Fibroblast of villous mesenchyme (primary cell): ENCODE measurements at places on chromosomes 3 and 15.

DNA sequence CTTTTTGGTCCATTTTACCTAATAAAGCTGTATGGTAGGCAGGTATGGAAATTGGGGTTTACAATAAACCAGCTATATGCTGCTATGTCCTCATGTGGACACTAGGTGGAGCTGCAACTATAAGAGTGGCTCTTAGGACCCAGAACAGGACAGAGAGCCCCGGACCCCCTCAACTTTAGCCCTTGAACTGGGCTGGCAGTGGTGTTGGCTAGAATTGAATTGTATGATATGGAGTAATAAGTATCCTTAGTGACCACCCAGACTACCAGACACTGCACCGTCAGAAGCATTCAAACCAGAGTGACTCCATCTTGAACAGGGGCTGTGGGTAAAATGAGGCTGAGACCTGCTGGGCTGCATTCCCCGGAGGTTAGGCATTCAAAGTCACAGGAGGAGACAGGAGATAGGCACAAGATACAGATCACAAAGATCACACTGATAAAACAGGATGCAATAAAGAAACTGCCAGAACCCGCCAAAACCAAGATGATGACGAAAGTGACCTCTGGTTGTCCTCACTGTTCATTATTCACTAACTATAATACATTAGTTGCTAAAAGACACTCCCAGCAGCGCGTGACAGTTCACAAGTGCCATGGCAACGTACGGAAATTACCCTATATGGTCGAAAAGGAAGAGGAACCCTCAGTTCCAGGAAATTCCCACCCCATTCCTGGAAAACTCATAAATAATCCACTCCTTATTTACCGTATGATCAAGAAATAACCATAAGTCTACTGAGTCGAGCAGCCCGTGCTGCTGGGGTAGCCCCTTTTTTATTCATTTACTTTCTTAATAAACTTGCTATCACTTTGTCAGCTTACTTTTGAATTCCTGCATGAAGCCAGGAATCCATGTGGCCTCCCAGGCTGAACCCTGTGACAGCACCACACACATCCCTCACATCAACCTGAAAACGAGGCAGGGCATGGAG, 68.7 kb upstream of the BLM start:
- peak; percentile 86 for DNase-seq

- peak; percentile 47 for DNase-seq
Observed at GRCh38 chr15:68151277-68151676, 53.9 kb downstream of the CALML4 start.

GRCh38 chr15:67999320-68000100, 54.6 kb upstream of the PIAS1 start:
- no peak for DNase-seq

GRCh38 chr3:123067689-123068600, 1.1 kb downstream of the PDIA5 start:
- peak; percentile 57 for DNase-seq

DNA sequence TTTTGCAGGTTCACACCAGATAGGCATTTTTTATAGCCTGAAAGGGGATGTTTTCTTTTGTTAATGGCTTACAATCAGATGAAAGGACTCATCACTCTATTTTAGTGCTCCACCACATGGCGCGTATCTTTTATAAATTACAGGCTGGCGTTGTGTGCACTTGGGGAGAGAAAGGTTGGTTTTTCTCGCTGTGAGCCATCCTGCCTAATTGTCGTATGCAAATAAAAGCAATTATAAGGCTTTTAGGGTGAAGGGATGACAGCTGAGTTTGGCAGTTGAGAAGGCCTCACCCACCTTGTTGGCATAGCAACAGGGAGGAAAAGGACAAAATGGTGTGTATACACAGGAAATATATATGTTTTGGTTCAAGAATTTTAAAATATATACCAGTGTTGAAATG, 268.0 kb downstream of the NR2F2 start:
- no peak for DNase-seq

DNA sequence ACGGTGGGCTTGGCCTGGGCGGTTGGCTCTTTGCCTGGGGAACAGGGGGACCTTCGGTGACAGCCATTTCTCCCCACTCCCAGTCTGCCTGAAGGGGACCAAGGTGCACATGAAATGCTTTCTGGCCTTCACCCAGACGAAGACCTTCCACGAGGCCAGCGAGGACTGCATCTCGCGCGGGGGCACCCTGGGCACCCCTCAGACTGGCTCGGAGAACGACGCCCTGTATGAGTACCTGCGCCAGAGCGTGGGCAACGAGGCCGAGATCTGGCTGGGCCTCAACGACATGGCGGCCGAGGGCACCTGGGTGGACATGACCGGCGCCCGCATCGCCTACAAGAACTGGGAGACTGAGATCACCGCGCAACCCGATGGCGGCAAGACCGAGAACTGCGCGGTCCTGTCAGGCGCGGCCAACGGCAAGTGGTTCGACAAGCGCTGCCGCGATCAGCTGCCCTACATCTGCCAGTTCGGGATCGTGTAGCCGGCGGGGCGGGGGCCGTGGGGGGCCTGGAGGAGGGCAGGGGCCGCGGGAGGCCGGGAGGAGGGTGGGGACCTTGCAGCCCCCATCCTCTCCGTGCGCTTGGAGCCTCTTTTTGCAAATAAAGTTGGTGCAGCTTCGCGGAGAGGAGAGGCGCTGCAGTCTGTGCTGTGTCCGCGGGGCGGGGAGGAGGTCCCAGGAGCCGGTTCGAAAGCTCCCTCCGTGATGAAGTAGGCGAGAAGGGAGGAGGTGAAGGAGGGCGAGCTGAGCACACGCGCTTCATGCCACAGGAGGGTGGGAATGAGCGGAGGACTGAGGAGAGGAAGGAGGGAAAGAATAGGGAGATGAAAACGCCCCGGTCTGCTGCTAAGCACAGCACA, 9.6 kb downstream of the CLEC3B start:
- peak; percentile 35 for DNase-seq

DNA sequence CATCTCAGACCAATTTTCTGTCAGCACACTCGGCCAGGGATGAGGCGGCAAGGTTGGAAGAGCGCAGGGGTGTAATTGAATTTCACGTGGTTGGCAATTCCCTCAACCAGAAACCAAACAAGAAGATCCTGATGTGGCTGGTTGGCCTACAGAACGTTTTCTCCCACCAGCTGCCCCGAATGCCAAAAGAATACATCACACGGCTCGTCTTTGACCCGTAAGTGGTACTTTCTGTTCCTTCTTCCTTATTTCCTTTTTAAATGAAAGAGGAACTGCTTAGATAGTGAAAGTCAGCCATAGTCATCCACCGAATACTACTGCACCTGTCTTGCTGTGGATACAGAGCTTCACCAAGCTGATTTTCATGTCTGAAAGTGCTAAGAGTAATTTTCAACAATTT, 60.1 kb downstream of the SGO1 start:
- no peak for DNase-seq

DNA sequence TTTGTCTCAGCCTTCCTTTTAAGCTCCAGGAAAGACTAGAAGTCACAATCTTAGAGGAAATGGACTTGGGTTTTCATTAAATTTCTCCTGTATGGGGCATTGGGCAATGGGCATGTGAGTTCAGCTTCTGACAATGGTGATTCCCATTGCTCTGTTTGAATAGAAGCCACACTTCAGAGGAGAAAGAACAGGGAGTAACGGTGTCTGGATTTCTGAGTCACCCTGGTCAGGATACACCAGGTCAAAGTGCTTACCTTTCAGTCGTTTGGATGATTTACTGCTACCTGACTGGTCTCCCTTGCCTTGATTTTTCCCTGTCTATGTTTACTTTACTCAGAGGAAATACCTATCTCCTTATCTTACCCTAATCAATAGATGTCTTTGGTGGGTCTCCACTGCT, 111.7 kb upstream of the VEPH1 start:
- DNase-seq = no peak

- no peak for DNase-seq
Observed at GRCh38 chr3:47479826-47480160, 4.1 kb upstream of the SCAP start.

DNA sequence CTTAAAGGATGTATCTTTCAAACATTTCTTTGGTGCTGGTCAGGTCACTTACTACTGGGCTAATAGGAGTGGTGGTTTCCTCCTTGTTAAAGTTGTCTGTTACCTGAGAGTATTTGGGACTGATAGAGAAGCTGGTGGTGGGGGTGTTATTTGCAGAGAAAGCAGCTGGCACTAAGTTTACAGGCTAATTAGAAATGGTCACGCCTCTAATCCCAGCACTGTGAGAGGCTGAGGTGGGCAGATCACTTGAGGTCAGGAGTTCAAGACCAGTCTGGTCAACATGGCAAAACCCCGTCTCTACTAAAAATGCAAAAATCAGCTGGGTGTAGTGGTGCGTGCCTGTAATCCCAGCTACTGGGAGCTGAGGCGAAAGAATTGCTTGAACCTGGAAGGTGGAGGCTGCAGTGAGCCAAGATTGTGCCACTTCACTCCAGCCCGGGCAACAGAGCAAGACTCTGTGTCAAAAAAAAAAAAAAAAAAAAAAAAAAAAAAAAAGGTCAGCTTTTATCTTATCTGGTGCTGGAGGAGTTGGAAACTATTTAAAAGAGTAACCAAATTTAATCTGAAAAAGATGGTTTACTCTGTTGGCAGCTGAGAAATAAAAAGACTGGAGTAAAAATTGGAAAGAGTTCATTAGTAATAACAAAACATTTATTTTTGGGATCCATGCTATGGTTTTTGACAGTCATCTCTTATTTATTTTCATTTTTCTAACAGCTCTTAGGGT, 332.6 kb downstream of the PTPRG start:
- no peak for DNase-seq

- DNase-seq = no peak
Observed at GRCh38 chr15:41502795-41503668, 9.4 kb downstream of the ITPKA start.

DNA sequence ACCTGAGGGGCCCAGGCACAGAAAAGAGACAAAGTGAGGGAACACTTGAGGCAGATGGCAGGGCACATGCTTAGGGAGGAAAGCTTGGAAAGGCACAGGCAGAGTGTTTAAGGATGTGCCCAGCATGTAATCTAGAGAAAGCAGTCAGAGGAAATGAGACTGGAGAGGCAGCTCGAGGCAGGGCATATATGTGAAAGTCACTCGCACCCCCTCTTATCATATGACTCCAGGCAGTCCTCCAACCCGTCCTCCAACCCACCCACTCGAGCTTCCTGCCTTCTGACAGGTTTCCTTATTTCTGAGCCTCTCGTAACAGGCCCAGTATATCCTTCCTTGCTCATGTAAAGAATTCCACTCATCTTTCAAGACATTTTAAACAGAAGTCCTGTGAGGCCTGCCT, 294.0 kb downstream of the SOX2 start:
- DNase-seq = no peak

- DNase-seq = peak; percentile 53
Observed at GRCh38 chr15:55703873-55704301, 39.1 kb downstream of the PRTG start.

DNA sequence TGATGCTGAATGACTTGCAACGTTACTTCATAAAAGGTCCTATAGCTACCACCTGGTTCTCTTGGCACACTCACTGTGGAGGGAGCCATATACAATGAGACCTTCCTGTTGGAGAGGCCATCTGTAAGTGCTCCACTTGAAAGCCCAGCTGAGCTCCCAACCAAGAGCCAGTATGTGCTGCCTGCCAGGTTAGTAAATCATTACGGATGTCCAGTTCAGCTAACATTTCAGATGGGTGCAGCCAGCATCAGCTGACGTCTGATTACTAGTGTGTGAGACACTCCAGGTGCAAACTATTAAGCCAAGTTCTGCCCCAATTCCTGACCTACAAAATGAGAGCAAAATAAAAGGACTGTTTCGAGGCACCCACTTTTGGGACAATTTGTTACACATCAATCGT, 274.4 kb upstream of the ROBO2 start:
- no peak for DNase-seq

DNA sequence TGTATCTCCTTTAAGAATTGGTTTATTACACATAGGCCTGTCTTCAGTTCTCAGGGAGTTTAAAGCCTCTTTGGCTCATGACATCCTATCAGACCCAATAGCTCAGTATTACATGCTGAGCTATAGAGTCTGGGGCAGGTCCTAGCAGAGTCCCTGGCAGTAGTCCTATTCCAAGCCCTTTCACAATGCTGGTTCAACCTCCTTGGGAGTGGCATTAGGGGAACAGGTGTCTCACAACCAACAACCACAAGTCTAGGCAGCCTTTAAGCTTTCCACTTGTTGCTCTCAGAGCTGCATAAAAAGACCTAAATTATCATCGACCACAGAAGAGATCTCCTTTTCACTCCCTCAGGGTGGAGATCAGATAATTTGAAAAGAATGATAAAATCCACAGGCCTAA, 22.8 kb upstream of the C2CD4B start:
- DNase-seq = no peak

- no peak for DNase-seq
Observed at GRCh38 chr3:119542168-119542767, 17.1 kb downstream of the CD80 start.

DNA sequence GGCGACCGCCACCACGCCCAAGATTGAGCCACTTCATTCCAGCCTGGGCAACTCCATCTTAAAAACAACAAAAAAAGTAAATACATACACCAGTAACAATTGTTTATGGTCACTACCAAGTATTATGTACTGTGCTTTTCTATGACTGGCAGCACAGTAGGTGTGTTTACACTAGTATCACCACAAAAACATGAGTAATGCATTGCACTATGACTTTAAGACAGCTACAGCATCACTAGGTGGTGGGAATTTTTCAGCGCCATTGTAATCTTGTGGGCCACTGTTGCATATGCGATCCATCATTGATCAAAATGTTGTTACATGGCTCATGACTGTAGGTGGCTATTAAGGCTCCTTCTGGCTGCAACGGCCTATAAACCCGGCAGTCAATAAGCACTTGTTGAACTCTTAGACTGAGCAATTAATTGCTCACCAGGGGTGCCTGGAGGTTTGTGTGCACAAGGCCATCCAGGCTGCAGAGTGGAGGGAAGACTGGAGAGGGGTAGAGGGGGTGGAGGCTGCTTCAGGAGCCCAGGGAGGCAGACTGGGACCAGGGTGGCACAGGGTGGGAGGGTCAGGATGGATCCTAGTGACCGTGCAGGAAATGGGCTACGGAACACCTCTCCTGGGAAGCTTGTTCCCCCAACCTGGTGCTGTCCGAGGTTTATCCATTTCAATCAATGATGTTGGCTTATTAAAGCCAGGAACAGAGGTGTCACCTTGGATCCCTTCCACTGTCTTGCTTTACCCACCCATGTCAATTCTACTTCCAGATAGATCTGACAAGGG, 17.9 kb upstream of the COPG1 start:
- no peak for DNase-seq

- DNase-seq = no peak
Observed at GRCh38 chr3:23372285-23372684, 169.2 kb downstream of the UBE2E2 start.

- DNase-seq = no peak
Observed at GRCh38 chr15:73994912-73995622, 551 bp downstream of the PML start.

DNA sequence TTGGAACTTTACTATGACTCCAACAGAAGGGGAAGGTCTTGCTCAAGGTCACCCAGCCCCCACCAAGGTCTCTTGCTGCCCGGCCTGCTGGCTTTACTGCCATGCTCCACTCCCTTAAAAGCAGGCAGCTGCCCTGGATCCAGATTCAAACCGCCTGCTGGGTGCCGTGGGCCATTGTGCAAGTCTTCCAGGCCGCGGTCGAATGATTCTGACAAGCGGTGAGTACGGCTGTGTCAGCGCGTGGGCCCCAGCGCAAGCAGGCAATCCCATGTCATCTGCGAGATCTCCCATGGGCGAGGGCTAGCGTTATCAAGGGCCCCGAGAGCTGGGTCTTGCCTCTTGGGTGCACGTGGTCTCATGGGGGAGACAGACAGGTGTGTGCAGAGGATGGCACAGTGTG, 37.6 kb downstream of the CORO2B start:
- no peak for DNase-seq

- DNase-seq = no peak
Observed at GRCh38 chr15:27872355-27872754, 226.8 kb downstream of the OCA2 start.

- DNase-seq = no peak
Observed at GRCh38 chr15:74191798-74192197, 10.8 kb downstream of the STRA6 start.
